Activated CD4-positive, alpha-beta T cell treated with anti-CD3 and anti-CD28 coated beads, Interleukin-2, Interleukin-4, amounts not matched to agents 100 ng/mL and 50 ng/mL, durations not matched to agents 16 hours and 8 hours (primary cell): ENCODE measurements at places on chromosomes 16 and 17.
A peak's percentile ranks its signal among the peaks of the same experiment; 100 is the strongest.

GRCh38 chr16:73304008-73304774, 256.3 kb upstream of the ZFHX3 start:
- no peak for DNase-seq

DNA sequence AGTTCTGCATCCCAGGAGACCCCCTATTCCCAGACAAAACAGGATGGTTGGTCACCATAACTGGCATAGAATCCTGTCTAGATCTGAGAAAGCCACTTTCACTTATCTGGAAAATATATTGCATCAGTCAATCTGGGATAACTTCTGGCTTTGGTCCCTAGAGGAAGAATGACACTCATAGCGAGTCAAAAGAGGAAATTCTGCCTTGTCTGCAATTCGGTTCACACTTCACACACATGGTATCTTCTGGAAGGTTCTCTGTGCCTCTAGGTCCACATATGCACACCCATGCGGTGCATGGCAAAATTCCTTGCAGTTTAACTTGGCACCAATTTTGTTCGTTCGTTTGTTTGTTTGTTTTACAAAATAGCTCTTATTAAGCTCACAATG, 49.2 kb upstream of the WSCD1 start:
- DNase-seq, result no peak

GRCh38 chr16:63981639-63982038, 1140.2 kb downstream of the CDH11 start:
- DNase-seq, result no peak

DNA sequence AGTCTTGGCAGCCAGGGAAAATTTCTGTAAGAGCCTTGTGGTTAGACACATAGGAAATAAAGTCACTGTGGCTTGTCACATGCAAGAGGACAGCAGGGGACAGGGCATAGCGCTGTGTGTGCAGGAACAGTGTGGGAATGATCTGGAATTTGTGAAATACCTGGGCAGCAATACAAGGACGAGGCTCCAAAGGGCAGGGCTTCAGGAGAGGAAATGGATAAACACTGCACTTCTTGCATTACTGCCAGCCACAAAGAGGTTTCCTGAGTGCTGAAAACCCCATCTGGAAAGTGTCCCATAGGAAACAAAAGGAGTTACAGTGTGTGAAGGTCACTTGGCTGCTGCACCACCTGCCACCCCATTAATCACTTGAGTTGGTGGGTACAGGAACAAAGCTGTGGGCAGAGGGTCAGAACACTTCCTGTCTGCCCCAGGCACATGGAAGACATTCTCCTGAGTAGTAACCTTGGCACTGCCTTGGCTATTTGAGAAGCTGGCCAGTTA, 12.1 kb upstream of the HP start:
- no peak for DNase-seq

GRCh38 chr16:11788914-11789313, 8.1 kb downstream of the ZC3H7A start:
- peak; percentile 32 for DNase-seq

- no peak for DNase-seq
Measured at GRCh38 chr16:85762970-85763369, 12.1 kb upstream of the C16orf74 start.

- DNase-seq, result no peak
Measured at GRCh38 chr16:86465434-86465833, 44.9 kb upstream of the FOXF1 start.

DNA sequence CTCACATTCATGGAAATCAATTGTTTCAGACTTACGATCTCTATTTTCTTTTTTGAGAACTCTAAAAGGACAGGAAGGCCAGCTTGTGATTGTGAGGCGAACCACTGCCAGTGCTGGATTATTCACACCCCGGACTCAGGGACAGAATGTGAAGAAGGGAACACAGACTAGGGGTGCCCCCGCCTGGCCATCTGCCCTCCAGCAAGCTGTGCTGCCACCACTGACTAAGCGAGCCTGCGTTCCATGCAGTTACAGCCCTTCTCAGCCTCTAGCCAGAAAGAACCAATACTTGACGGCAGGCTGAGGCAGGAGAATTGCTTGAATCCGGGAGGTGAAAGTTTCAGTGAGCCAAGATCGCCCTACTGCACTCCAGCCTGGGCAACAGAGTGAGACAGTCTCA, 2.8 kb downstream of the HAGH start:
- no peak for DNase-seq

DNA sequence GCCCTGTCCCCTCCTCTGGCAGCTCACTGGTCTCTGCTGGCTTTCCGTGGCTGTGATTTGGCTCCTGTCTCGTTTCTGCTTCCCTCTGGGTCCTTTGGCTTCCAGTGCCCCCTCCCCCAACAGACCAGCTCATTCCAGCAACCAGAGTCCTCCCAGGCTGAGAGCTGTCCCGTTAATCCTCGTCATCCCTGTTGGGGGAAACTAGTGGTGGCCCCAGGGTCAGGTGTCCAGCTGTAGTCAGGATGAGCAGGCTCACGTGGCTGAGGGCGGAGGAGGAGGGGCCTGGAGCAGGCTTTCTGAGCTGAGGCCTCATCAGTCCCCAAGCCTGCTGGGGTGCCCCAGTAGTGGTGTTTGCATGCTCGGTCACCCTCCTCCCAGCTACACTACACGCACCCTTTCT, 10.7 kb upstream of the CBX4 start:
- no peak for DNase-seq

DNA sequence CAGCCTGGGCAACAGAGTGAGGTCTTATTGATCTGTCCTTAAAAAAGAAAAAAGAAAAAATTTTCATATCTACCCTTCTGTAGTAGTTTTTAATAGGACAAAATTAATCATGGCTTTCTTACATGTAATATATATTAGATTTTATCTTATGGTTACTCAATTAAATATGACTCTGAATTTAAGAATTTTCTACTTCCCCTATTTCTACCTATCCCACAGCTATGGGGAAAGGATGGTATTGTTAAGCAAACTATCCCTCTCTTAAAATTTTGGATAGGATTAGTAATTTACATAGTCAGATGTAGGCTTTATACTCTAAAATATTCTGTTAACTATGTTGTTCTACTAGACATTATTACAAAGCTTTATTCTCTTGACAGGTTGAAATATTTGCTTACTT, 62.5 kb downstream of the NQO1 start:
- no peak for DNase-seq

DNA sequence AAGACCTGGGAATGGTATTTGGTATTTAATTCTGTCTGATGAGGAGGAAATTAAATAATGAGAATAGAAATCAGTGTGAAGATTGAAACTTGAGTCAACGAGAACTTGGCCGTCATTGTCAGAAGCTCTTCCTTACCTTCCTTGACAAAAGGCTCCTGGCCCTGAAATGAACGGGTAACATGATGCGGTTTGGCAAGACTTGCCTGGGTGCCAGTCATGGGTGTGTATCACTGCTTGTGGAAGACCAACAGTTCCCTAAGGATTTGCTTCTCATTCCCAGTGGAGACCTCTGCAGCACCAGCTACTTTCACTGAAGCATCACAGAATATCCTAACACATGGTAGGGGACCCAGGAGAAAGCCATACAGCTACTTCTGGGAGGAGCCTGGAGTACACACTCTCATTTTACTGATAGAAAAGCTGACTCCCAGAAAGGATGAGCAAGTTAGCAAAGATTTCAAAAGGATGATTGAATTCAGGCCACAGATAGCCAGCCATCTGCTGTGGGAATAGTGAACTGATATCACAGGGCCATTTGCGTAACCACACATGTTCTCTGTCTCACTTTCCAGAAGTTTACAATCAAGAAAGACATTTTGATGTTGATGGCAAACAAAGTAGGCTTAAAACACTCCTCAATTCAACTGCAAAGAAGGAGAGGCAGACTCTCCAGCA, 258.1 kb upstream of the SALL1 start:
- no peak for DNase-seq

DNA sequence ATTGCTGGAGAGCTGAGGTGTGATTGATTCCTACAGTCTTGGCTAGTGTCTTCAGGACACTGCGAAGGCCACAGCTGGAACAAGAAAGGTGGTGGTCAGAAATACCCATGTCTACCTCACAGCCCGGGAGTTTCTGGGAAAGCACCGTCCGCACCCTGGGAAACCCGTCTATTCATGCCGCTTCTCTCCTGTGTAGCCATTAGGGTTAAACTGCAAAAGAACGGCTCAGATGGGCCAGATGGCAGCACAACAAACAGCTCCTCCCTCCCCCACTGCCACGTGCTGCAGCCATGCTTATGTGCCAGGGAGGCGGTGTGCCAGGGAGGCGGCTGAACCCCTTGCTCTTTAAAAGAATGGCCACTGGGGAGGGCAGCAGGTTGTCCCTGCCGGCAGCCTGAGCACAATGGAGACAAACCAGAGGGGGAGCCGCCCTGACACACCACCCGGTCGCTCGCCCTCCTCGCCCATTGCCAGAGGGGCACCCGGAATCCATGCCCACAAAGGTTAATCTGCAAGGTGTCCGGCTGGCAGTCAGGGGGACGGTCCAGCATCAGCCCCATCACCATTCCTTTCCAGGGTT, 65.2 kb downstream of the CYTH1 start:
- peak; percentile 25 for DNase-seq

DNA sequence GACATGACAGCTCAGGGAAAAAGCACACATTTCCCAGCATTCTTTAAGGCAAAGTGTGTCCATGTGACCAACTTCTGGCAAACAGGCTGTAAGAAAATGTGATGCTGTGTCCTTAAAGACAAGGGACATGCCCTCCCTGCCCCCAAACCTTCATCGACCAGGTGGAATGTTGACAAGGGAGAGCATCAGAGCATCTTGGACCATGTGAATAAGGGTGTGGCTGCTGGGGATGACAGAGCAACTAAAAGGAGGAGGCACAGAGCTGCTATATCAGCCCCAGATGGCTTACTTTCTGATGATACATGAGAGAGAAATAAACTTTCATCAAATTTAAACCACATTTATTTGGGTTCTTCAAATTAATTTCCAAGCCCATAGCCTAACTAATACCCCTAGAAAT, 2.2 kb upstream of the ZNF23 start:
- no peak for DNase-seq

- DNase-seq, result no peak
Measured at GRCh38 chr17:36856903-36857381, 80.3 kb upstream of the LHX1 start.

GRCh38 chr16:35599429-35600160, 2140.2 kb downstream of the TP53TG3F start:
- DNase-seq, result no peak

DNA sequence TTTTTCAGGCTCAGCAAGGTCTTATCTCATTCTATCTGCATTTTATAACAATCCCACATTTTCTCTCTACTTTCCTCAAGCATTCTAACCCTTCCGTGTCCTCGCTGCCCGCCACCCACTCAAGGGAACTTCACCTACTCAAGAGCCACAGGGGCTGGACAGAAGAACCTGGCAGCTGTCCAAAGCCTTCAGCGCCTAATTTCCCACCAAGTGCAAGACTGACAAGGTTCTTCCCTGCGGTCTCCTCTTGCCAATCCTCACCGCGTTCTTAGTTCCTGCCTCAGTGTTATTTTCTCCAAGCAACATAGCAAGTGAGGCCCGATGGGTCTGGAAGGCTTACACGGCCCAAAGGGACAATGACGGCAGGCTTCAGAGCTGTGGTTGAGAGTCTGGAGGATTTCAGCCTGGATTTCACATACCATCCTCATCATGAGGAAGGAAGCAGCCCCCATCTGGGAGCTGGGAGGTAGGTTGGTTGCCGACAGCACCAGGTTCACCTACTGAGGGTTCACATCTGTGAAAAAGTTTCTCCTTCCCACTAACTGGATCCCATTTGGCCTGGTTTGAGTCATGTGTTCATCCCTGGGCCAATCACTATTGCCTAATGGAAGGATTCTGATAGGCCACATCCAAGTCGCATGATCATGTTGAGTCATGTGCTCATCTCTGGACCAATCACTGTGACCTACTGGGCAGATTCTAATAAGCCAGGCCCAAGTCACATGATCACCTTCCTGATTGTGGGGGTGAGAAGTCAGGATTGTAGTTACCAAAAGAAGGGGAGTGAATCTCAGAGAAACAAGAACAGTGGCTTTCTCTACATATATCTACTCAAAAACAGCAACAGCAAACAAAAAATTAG, 108.2 kb downstream of the N4BP1 start:
- DNase-seq, result no peak
